Stimulated activated CD8-positive, alpha-beta memory T cell treated with anti-CD3 and anti-CD28 coated beads, Interleukin-7, amount 100 ng/mL, for 1 hour (primary cell): ENCODE measurements at places on chromosomes 7 and 10.

DNA sequence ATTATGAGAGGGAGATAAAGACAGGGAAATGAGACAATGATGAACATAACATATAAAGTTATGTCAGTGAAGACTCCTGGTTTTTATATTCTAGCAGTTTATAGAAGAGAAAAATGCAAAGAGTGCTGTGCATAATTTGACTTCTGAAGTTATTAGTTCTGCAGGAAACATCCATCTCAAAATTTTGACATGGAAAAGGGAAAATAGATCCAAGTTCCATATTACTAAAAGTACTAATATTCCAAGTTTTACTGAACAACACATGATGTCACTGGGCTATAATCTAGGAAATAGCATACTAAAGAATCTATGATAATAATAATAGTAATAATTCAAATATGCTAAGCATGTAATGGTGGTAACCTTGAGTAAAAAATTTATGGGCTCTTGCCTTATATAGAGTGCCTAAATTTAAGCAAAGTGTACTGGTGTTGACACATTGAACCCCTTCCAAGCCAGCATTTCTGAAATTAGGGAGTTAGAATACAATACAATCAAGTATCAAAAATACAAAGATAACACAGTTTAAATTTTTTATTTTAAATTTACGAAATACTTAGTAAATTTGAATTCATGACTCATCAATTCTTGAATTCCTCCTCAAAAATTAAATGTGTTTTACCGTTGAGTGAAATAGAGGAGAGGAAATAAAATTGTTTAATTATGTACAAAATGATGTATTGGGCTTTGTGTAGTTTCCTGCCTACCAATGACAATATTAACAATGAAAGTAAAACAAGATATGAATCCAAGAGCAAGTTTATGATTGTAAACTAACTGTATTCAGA is 102.8 kb upstream of the KCND2 start:
- no peak for DNase-seq

- DNase-seq, result no peak
Measured at GRCh38 chr7:99014113-99014985, 129.6 kb downstream of the SMURF1 start.

DNA sequence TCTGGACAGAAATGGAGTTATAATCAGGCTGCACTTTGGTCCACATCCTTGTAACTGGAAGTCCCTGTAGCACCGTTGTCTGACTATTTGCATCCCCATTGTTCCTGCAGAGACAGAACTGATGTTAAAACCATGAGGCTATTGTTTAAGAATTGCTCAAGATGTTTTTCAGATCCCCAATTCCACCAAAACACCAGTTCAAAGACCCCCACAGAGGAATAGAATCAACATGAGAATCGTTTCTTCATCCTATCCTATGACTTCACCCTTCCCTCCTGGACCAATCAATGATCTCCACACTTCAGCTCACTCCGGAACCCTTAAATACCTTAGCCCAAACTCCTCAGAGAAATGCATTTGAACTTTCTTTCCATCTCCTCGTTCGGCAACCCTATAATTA is 57.1 kb upstream of the GRID1 start:
- DNase-seq, result no peak

DNA sequence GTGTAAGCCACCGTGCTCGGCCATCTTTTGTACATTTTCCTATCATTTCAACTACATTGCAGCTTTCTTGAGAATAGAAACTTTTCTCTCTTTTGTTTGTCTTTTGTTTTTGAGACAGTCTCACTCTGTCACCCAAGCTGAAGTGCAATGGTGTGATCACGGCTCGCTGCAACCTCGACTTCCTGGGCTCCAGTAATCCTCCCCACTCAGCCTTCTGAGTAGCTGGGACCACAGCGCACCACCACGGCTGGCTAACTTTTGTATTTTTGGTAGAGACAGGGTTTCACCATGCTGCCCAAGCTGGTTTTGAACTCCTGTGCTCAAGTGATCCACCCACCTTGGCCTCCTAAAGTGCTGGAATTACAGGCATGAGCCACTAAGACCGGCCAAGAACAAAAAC is 31.3 kb upstream of the DAGLB start:
- no peak for DNase-seq

GRCh38 chr7:3916146-3916545 is 615.1 kb downstream of the SDK1 start:
- DNase-seq, result no peak

DNA sequence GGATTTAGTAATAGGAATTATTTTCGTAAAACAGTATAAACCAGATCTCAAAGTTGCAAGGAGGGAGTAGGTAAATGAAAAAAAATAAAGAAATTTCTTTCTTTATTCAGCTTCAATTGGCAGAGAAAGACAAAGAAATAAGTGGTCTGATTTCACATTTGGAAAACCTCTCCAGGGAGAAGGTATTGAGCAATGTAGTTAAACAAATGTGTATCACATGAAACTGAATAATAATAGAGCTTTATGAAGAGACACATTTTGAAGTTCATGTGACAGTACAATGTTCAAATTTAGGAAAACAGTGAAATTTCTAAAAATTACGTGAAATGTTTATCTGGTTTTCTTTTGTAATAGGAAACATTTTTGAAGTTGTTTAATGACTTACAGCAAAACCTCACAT is 63.0 kb downstream of the TAX1BP1 start:
- DNase-seq, result no peak

GRCh38 chr10:9848981-9849380 is 1168.7 kb upstream of the CELF2 start:
- no peak for DNase-seq

DNA sequence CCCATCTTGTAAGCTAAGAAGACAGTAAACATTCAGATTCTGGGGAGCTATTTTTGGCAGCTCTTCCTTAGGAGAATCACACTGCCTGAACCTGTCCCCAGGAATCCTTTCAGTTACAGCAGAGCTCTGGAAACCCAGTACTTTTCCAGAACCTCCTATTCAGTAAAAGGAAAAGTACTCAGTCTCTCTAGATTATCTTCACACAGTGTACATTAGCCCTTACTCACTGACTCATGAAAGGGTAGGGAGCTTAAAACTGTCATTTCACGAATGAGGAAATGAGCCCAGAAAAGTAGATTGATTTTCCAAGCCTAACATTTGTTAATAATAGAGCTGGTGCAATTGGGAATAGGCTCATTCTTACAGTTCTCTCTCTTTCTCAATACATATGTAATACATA is 3.9 kb upstream of the CNNM1 start:
- DNase-seq, result no peak

DNA sequence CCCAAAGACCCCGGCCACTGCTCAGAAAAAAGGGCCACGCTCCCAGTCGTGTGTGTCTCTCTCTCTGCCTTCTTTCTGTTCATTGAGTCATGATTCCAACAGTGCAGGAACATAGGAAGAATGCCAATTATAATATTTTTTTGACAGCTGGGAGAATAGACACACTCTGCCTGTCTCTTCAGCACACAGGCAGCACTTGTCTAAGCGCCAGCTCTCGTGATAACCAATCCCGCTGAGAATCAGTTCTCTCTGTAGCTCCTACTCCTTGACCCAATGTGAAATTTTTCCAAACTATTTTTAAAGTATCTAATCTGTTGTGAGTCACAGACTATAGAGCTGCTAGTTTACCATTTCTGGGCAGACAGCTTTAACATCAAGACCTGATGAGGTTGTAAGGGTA is 145.7 kb upstream of the RHEB start:
- DNase-seq, result no peak

- DNase-seq, result no peak
Measured at GRCh38 chr10:4947635-4948596, 15.3 kb upstream of the AKR1C1 start.

DNA sequence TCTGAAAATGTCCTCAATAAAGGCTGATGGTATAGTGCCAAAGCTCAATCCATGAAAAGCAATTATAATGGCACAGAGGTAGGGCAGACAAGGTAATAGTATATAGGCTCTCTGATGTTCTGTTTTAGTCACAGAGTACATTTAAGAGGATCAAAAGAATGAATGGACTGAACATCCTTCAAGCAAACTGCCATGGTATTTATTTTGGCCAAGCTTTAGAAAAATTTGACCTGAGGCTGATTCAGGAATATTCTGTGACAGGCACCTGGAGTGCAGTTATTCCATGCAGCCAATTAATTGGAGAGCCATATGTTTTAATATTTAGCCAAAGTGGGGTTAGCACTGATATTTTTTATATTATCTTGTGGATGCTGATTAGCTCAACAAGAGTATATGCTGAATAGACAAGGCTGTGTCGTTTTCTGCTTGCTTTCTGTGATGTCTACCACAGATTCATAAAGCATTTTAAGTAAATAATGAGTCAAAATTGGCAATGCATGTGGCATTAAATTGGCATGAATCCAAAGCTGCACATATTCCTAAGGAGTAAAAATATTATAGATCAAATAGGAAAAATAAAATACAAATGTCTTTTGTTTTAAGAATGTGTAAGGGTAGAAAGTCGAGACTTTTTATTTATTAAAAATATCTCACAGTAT is 177.4 kb downstream of the PCLO start:
- DNase-seq, result no peak

GRCh38 chr7:84336303-84336702 is 141.7 kb upstream of the SEMA3A start:
- no peak for DNase-seq

DNA sequence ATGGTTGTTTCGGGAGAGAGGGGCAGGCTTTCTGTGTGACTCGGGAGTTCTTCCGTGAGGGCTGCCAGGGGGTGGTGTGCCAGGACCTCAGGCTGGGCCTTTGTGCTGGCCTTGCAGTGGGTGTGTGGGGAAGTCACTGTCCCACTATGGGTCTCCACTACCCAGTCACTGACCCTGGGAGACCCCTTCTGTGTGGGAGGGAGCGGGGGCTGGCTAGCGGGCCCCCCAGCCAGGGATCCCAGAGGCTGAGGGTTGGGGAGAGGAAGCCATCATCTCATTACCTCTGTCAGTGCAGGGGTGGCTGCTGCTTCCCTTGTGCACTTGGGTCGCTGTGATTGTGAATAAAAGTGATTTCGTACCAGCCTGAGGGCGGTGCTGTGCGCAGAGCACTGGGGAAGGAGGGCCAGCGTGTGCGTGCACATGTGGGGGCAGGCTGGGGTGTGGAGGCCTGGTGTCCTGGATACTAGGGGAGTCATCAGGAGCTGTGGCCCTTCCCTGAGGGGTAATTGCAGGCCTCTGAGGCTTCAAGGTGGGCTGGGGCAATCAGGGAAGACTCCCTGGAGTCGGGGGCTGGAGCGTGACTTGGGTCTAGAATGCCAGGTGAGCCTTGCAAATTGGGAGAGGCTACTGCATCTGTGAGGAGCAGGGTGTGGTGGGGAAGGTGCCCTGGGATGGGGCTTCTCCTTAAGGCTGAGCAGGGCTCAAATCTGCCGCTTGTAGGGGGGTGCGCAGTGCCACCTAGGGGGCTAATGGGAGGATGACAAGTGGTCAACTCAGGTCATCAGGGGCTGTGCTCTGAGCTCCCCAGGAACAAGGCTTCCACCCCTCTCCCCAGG is 98.9 kb downstream of the NEURL1 start:
- no peak for DNase-seq

DNA sequence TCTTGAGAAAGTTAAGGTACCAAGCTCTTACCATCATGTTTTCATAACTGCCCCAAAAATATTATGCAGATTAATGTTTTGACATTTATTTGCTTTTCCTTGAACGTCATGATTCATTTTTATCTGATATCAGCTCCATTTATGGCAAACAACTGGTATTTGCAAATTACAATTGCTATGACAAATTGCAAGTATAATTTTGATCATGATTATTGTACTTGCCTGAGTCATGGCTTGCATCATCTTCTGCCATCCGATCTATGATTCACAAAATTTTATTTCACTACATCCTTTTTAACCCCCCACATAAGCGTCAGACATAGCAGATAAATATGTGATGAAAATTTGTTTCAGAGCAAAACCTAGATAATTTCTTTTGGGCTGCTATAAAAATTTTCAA is 155.0 kb downstream of the STK31 start:
- no peak for DNase-seq

- DNase-seq, result no peak
Measured at GRCh38 chr10:75717126-75717916, 285.9 kb downstream of the LRMDA start.

DNA sequence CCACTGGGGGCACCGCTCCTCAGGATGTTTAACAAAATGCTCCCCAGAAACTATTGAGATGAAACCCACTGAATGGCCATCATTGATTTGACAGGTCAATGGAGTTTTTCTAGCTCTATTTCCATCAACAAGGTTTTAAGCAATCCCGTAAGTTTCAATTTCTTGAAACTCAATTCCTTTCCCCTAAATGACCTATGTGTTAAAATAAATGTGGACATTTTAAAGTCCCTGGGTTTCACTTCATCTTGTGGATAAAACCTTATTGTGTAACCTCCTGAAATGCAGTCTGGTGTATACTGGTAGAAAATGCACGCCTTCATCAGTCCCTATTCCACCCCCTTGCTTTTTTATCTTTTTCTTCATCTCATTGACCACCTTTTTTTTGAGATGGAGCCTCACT is 8.9 kb upstream of the C7orf33 start:
- no peak for DNase-seq

DNA sequence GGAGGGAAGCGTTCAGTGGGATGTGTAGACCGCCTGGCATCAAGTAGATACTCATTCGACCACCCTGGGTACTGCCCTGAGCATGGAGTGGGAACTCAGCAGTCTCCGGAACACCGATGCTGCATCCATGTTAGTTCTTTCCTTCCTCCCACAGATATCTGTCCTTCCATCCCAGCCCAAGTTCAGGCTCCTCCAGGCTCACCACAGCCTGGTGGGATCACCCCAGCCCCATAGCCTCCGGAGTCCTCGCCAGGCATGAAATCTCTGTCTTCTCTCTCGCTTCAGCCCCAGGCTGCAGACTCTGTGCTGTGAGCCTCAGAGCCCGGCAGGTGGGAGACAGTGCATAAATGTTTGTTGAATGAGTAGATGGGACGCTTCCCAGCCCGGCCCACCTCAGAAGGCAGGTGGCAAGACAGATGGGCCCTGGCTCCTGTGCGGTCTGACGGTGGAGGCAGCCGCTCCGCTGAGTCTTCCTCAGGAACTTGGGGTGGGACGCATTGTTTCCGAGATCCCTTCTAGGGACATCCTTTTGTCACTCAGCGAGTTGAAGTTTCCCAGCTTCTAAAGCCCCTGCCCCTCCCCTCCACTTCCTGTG is 42.9 kb downstream of the ELFN1 start:
- DNase-seq, result no peak

DNA sequence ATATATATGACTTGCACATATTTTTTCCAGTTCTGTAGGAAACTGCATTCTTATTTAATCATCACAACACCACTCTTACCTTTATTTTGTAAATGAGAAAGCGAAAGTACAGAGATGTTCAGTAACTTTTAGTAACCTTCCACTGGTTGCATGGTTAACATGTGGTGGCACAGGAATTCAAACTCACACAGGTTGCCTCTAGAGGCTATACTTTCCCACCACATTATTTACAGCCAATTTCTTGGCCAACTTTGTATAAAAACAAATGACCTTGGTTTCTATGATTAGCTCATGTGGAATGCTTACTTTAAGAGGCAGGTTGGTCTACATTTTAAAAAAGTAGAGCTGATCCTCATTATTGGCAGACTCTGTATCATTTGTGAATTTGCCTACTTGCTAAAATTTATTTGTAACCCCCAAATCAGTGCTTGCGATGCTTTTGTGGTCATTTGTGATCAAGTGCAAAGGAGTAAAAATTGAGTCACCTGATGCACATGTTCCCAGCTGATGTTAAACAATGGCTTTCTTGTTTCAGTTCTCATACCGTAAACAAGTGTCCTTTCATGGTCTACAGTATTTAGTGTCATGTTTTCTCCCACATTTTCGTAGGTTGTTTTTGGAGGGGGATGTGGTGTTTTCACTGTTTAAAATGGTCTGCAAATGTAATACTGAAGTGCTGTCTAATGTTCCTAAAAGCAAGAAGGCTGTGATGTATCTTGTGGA is 14.8 kb downstream of the BBS9 start:
- DNase-seq, result no peak
